T47D (cell line): ENCODE measurements at places on chromosomes 6 and 20.

GRCh38 chr6:36720251-36721141 is 22.9 kb downstream of the RAB44 start:
- no peak for DNase-seq

GRCh38 chr6:128409003-128409402 is 111.4 kb downstream of the PTPRK start:
- DNase-seq, result no peak

GRCh38 chr6:42454428-42454791 is 2.7 kb upstream of the TRERF1 start:
- DNase-seq, result peak; percentile 29

- DNase-seq, result no peak
Observed at GRCh38 chr6:16380220-16380809, 141.9 kb downstream of the GMPR start.

DNA sequence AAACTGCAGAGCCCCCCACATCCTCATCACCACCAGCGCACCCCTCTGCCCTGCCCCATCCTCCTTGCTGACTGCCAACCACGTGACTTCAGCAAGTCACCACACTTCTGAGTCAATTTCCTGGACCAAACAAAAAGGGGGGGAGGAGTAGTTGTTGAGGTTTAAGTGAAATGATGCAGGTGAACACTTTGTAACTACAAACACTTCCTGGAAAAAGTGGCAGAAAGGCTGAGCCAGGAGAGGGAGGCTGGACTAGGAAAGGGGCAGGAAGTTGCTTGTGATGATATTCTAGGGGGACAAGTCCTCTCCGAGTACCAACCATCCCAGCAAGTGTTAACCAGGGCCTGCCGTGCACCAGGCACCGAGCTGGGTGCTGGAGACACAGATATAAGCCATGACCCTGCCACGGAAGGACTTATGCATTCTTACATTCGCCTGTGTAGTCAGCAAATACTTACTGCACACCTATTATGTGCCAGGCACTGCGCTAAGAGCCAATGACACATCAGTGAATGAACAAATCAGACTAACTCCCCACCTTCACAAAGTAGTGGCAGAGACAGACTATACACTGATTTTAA is 67.3 kb downstream of the PREX1 start:
- no peak for DNase-seq

DNA sequence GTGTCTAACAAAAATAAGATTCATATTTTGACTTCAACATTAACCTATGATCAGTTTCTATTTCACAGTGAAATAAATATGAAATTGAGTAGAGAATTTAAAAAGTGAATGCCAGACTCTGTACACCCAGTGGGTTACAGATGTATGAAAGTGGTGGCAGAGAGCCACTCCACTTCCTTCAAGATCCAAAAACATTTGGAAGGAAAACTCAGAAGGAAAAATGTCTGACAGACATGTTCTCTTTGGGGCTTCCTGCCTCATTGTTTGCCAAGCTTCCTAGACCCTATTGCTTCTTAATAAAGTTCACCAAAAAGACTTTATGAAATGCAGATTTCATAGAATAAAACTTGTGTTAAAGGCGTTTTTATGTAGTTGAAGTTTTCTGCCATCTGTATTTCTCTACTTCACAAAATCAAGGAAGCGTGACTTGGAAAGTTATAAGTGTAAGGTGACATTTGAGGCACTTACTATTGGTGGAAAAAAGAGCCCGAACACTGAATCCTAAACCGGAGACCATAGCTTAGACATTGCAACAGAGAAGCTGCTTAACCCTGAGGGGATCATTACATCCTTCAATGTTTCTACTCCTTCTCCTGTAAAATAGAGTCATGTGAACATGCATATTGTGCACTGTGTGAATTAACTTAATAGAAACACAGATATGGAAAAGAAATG is 12.8 kb downstream of the HMGCLL1 start:
- DNase-seq, result no peak

DNA sequence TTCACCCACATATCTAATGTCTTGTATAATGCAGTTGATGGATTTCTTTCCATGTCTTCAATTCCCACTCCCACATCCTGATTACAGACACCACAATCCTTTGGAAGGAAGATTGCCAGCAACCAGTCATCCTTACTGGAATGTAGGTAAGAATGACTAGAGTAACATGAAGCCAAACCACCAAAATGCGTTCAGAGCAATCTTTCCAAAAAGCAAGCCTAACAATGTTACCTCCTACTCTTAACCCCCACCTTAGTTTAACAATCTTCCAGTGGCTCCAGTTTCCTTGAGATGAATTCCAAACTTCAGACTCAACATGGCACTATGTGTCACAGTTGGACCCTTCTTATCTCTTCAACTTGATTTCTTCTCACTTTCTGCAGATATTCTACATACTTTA is 685.6 kb downstream of the DOK5 start:
- DNase-seq, result no peak

- peak; percentile 51 for DNase-seq
Observed at GRCh38 chr20:21808863-21809664, 103.6 kb downstream of the PAX1 start.

- no peak for DNase-seq
Observed at GRCh38 chr20:58478141-58478805, 36.9 kb downstream of the APCDD1L start.

- no peak for DNase-seq
Observed at GRCh38 chr6:80145921-80146320, 39.5 kb downstream of the BCKDHB start.
